ENCODE measurements at places on chromosomes 2 and 18.
A peak's percentile ranks its signal among the peaks of the same experiment; 100 is the strongest.

DNA sequence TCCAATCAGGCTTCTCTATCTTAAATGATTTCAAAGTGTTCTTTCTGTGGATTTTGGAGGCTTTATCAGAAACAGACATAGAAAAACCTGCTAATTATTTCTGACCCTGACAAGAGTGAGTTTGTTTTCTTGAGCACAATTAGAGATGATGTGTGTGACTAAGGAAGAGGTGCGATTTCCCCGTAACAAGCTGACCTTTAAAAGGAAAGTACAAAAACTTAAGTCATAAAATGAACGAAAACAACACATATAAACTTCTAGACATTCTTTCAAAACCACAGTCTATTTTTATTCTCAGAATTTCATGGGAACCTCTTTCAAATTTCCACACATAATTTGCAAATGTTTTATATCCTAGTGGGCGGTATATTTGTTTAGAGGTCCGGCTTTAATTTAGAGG is 604.8 kb downstream of the CPS1 start:
- DNase-seq = no peak

GRCh38 chr2:226030788-226031646 is 631.5 kb downstream of the NYAP2 start:
- no peak for DNase-seq

DNA sequence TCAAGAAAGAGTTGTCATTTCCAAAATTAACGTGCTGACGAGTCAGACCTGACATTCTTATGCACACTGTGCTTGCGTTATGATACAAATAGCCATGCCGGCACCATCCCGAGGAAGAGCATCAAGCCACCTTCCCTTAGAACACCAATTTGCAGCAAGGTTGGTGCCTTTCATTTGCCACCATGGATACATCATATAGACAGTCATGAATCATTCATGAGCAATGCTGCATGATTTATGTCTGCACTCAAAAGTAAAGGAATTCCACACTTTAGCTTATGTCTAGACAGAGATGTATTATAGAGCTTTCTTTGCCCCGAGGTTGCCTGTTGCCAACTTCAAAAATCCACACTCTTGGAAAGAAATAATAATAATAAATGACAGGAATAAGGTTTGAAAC is 166.9 kb downstream of the VWC2L start:
- no peak for DNase-seq

GRCh38 chr2:15591692-15592463 is at the start of gene DDX1:
DDX1 (plus strand) TSS chr2:15591868; CDS start chr2:15591934, 66 bp downstream.
- DNase-seq = peak; percentile 83

DNA sequence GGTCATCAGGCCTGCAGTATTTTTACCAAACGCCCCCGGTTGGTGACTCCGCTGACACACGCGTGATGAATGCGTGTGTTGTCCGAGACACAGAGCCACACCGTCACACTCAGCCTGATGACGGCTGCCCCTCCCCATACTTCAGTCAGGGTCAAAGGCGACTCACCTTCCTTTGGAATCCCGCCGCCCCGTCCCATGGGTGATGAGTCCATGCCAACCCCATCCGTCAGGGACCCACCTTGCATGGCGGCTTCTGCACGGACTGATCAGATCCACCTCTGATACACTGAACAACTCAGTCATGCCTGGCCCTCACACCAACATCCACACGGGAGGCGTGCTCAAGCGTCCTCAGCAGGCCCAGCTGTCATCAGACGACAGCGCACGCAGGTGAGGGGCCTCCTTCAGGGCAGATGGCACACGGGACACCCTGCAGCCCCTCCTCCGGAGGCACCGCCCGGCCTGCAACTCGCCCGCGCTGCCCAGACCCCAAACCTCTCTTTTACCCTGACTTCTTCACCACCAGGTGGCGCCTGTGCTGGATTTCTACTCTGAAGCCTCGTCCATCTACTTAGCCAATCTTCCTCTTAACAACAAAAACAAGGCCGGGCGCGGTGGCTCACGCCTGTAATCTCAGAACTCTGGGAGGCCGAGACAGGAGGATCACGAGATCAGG is 89.2 kb downstream of the ZNF516 start:
- DNase-seq = no peak

DNA sequence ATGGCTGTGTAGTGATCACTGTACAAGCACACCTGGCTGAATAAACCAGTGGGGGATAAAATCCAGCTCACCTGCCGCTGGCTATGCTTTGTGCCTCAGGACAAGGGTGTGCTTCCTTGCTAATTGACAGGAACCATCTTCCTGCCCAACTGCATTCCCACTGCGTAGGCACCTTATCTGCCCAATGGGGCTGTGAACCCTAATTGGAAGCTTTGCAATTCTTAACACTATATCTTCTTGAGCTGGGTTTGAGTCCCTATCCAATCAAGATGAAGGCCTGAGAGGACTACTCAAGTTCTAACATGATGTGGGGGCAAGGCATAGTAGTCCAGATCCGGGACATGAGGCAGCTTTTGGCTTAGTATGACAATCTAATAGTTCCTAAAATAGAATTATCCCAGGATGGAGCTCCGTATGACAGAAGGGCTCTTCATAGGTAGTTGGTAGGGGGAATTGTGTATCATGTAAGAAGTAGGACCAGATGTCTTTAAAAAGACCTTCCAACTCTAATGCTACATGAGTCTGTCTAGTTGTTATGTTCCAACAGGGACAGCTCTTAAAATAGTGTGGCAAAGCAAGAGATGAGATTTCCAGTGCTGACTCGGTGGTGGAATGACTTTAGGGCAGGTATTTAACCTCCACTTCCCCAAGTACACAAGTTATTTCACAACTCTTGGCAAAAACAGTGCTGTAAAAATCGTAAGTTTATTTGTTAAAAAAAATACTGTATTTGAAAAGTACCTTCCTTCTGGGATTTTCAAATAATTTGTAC is 2.3 kb upstream of the TMEM150A start:
- DNase-seq = no peak

- no peak for DNase-seq
These were observed 414.3 kb downstream of the ZNF804A start for GRCh38 chr2:185012643-185013042.

DNA sequence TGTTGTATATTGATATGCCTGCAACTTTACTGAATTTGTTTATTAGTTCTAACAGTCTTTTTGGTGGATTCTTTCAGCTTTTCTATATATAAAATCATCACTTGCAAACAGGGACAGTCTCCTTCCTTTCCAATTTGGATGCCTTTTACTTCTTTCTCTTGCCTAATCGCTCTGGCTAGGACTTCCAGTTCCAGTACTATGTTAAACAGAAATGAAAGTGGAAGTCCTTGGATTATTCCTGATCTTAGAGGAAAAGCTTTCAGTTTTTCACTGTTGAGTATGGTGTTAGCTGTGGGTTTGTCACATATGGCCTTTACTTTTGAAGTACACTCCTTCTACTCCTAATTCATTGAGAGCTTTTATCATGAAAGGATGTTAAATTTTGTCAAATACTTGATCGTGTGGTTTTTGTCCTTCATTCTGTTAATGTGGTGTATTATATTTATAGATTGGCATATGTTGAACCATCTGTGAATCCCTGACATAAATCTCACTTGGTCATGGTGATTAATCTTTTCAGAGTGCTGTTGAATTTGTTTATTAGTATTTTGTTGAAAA is 52.9 kb downstream of the REL start:
- no peak for DNase-seq

- no peak for DNase-seq
These were observed 948.8 kb downstream of the SOCS6 start for GRCh38 chr18:71237641-71238040.

GRCh38 chr2:149606251-149606811 is 18.8 kb upstream of the MMADHC start:
- DNase-seq = no peak
